NCI-H2029 treated with DMSO at 0.1 percent for 48 hours (cell line): ENCODE measurements at places on chromosomes 6 and 20.
A peak's percentile ranks its signal among the peaks of the same experiment; 100 is the strongest.

DNA sequence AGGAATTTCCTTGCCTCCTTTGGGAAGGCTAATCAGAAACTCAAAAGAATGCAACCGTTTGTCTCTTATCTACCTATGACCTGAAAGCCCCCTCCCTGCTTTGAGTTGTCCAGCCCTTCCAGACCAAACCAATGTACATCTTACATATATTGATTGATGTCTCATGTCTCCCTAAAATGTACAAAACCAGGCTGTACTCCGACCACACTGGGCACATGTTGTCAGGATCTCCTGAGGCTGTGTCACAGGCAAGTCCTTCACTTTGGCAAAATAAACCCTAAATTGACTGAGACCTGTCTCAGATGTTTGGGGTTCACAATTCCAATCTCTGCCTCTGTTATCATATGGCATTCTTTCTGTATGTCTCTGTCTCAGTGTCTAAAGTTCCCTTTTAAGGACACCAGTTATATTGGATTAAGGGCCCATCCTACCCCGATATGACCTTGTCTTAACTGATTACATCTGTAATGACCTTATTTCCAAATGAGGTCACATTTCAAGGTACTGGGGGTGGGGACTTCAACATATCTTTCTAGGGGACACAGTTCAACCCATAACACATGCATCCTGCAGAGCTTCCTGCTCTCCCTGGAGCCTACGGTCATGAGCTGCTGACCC lies 513.5 kb upstream of the JARID2 start:
- DNase-seq: no peak

DNA sequence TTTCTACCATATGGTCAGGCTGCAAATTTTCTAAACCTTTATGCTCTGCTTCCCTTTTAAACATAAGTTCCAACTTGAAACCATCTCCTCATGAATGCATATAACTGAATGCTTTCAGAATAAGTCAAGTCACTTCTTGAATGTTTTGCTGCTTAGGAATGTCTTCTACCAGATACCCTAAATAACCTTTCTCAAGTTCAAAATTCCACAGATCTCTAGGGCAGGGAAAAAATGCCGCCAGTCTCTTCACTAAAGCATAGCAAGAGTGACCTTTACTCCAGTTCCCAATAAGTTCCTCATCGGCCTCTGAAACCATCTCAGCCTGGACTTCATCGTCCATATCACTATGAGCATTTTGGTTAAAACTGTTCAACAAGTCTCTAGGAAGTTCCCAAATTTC lies 1011.2 kb upstream of the CITED2 start:
- no peak for DNase-seq

- DNase-seq: peak; percentile 60
Measured at GRCh38 chr6:133947302-133947900, 5.6 kb upstream of the TBPL1 start.

DNA sequence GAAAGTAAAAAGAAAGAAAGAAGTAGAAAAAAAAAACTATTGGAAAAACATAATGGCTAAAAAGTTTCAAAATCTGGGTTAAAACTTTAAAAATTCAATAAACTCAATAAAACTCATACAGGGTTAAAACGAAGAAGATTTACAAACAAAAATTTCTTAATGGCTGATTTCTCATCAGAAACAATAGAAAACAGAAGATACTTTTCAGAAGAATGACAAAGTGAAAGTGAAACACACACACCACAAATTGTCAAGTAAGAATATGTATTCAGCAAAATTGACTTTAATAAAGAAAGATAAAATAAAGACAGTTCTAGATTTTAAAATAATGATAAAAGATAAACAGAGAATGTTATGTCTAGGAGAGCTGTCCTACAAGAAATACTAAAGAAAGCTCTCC lies 618.9 kb upstream of the GJE1 start:
- DNase-seq: no peak

GRCh38 chr6:33577106-33577535 lies 3.0 kb downstream of the BAK1 start:
- DNase-seq: peak; percentile 15
